HFF-Myc (cell line): ENCODE measurements at places on chromosomes 2 and 18.

DNA sequence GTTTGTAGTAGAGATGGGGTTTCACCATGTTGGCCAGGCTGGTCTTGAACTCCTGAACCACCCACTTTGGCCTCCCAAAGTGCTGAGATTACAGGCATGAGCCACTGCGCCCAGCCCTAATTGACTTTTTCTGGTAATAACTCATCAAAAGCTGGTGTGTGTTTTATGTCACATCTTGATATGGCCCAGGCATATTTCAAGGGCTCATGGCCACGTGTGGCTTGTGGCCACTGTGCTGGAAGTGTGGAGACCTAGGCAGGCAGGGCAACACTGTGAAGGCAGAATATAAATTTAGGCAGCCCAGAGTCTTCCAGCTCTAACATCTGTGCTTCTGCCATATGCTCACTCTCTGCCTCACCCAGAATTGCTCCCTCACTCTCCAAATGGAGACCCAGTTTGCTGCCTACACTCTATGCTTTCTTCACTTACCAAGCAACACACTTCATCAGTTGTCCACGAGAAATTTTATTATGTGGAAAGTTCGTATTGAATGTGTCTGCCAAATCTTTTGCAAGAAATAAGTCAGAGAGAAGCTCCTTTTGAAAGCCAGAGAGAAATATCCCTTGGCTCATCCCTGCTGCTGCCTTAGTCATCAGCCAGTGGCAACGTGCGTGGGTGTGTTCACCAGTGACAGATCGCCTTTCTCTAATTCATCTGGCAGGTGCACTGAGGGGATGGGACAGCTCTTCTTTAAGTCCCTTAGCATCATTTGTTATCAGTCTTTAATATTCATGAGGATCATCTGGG is 129.4 kb upstream of the CXCR4 start:
- no peak for DNase-seq

DNA sequence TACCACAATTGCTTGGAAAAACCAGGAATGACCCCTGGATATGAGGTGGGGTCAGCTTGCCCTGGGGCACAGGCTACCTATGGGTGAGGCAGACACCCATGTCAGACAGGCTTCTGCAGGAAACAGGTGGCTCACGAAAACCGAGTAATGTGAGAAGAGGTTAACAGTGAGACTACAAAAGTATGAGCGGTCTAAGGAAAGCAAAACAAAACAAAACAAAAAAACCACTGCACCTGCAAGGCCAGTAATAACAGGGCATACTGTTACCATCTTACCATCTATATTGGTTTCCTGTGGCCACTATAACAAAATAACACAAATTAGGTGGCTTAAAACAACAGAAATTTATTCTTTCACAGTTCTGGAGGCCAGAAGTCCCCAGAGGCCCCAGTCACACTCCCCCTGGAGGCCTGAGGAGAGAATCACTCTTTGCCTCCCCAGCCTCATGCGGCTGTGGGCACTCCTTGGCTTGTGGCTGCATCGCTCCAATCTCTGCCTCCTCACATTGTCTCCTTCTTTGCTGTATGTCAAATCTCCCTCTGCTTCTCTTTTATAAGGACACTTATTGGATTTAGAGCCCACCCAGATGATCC is 86.6 kb upstream of the EPC2 start:
- DNase-seq, result no peak

DNA sequence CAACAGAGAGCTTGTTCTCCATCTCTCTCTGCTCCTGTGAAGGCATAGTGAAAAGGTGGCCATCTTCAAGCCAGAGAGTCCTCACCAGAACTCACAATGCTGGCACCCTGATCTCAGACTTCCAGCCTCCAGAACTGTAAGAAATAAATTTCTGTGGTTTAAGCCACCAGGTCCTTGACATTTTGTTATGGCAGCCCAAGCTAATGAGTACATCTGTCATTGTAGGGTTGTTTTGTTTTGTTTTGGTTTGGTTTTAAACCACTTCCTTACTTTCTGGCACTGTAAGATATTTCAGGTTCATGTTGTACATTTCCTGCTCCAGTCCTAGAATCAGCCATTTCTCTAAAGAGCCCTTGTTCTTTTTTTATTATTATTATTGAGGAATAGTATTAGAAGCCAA is 171.2 kb downstream of the CPS1 start:
- no peak for DNase-seq

- DNase-seq, result no peak
These were observed 59.8 kb downstream of the INHBB start for GRCh38 chr2:120405759-120406099.

DNA sequence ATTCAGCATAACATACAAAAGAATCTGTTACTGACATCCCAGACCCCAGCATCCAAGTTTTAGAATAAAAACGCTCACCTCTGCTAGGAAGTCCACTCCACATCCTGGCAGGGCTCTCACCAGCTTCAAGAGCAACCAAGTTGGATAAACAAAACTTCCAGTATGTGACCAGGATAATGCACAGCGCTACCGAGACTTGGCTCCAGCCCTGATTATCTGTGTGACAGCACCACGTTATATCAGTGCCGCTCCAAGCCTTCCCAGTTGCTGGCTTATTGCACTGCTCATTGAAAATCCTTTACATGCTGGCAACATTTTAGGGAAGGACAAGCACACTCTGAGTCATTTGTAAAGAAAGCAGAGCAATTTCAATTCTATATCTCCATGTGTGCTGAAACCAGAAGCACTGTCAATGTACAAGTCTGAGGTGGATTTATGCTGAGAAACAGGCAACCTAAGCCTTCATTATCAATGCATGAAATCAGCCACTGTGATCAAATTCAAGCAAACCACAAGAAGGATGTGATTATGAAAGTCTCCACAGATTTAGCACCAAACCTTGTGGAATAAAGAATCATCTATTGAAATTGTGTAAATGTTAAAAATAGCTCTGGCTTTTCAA is 115.7 kb downstream of the ZNF385B start:
- DNase-seq, result no peak

GRCh38 chr2:70828115-70828514 is 7.5 kb downstream of the CD207 start:
- no peak for DNase-seq
